ENCODE measurements at places on chromosomes 5 and 9.
A peak's percentile ranks its signal among the peaks of the same experiment; 100 is the strongest.

GRCh38 chr5:1503241-1504068, 20.3 kb downstream of the LPCAT1 start:
- no peak for DNase-seq

DNA sequence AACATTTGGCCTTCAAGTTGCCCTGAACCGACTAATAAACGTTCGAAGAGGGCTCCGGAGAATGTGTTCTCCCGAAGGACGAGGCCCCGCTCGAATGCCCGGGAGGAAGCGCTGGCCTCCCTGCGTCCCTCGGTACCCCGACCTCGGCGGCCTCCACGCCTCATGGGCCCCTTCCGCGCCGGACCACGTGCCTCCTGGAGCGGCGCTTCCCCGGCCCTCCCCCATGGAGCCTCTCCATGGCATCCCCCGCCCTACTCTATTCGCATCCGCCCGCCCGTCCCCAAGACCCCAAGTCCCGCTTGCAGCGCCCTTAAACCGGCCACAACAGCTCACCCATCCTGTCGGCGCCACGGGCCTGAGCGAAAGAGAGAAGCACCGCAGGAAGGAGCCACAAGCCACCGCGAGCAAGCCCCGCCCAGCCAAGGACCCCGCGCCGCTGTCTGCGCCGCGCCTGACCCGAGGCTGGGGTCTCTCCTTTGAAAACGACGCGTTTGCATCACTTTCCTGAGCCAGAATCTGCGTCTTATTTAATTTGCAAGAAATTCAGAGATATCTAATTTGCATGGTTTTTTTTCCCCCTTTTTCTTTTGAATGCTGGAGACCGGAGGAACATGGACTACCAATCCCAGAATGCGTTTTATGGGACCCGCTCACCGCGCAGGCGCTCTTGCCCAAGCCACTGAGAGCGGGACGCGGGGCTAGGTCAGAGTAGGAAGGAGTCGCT, at the start of gene RPS23:
Gene RPS23, minus strand, starts transcription at position 368 of the 724 bp plus-strand sequence. Its CDS starts 31 bp downstream, at position 337.
- peak; percentile 97 for DNase-seq

DNA sequence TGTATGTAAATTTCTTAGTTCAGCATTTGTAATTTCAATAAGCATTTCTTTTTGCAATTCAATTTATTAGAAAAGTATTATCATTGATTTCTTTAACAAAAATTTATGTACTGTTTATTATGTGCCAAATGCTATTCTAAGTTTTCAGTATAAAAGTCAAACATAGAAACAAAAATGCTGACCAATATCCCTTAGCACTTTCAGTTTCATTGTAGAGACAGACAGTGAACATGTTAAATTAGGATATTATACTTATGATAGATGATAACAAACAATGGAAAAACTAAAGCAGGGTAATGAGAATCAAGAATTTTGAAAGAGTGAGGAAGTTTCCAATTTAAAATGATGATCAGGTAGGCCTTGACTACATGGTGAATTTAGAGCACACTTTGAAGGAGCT, 1106.0 kb downstream of the TAF11L14 start:
- no peak for DNase-seq

DNA sequence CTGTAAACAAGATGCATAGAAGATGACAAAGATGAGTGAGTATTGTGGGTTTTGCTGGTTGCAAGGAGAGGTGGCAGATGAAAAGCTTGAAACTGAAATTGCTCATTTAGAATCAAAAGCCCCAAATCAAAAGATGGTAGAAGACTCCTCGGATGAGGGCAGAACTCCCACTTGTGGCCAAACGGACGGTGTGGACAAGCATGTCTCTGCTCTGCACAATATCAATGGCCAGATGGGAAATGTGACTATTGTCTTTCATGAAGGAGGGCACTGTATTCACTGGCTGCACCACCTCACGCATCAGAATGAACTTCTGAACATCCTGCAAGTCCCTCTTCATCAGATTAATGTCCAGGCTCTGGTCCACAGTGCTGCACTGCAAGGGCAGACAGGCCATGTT, 541.7 kb downstream of the MTRR start:
- DNase-seq = no peak

- no peak for DNase-seq
These were observed 170.2 kb downstream of the RANBP17 start for GRCh38 chr5:171031977-171032376.

DNA sequence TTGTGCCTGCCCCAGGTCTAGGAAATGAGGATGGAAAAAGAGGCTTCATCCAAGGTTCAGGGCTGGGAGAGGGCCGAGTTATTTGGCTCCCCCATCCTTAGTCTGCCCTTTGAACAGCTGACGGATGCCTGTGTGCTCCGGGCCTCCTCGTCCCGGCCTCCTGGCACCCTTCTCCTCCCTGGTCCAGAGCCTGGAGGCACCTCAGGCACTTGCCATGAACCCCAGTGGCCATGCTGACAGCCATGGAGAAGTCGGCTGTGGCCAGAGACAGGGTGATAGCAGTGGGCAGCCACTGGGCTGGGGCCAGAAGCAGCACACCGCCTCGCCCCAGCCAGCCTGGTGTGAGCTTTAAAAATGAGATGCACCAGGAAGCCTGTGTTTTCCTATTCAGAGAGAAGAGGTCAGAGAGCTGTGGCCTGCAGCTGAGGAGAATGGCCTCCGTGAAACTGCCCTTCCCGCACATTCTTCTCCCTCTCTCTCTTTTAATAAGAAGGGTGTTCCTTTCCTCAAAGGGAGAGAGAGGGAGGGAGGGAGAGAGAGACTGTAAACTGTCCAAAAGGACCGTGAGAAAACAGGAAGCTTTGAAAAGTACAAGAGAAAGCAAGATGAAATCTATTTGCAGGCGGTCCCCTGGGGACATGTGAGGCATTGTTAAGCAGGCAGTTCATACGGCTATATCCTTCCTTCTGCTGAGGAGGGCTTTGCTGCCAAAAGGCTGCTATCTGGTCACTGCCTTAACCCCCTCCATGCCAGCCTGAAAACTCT, 55.3 kb downstream of the ZNF366 start:
- no peak for DNase-seq

- no peak for DNase-seq
These were observed 97.0 kb downstream of the DROSHA start for GRCh38 chr5:31434898-31435297.

- no peak for DNase-seq
These were observed 13.7 kb downstream of the IRX4 start for GRCh38 chr5:1868886-1869475.

GRCh38 chr9:125176636-125177035, 13.0 kb downstream of the PPP6C start:
- DNase-seq = no peak

- DNase-seq = no peak
These were observed 48.9 kb downstream of the MED27 start for GRCh38 chr9:132030626-132031325.

DNA sequence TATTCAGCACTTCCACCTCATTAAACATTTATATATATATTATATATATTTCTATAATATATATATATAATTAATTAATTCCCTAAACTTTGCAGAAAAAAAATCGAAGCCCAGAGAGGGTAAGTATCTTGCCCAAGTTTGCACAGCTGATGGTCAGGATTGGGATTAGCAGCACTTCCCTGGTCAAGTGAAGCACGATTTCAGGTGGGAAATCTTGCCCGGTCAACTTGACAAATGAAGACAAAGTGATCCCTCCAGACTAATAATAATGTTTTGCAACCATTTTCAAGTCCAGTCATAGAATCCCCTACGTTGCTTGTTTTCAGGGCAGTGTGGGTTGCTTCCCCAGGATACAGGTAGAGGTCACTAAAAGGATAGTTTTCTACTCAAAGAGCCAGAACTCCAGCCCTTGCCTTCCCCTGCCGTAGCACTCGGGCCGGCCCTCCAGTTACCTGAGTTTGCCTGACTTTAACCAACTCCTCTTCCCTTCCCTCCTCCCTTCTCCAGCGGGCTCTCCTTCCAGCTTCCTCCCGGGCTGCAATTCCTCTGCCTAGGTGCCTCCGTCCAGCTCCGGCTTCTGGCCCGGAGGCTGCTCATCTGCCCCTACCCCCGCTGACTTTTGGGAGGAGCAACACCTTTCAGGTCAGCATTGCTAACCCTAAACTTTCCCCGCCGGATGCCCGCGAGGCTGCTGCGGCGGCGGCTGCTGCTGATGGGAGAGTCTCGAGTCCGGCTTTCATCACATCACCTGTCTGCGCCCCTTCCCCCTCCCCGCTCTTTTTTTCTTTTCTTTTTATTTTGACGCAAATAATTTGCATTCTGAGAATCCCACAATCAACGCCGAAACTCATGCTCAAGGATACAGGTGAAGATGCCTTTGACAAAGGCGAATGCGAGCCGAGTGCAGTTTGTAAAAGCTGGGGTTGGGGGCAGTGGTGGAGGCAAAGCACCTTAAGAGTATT, 930 bp downstream of the PRLR start:
- no peak for DNase-seq

DNA sequence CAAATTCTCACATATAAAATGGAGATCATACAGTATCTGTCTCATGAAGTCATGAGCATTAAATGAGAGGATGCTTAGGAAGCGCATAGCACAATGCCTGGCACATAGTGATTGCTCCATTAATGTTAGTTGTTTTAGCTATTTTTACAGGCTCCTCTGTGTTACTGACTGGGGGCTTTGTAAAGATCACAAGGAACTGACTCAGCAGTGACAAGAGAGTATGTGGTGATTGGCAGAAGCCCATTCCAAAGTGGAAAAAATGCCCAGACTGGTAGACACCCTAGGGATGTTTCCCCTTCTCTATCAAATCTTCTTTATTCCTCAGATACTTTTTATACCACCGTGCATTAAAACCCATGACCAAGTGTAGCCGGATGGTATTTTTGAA, 33.5 kb downstream of the ABLIM3 start:
- DNase-seq = no peak

GRCh38 chr5:56270058-56270457, 36.9 kb upstream of the ANKRD55 start:
- no peak for DNase-seq

- DNase-seq = no peak
These were observed 8.5 kb upstream of the DNAJC25 start for GRCh38 chr9:111622626-111623025.

DNA sequence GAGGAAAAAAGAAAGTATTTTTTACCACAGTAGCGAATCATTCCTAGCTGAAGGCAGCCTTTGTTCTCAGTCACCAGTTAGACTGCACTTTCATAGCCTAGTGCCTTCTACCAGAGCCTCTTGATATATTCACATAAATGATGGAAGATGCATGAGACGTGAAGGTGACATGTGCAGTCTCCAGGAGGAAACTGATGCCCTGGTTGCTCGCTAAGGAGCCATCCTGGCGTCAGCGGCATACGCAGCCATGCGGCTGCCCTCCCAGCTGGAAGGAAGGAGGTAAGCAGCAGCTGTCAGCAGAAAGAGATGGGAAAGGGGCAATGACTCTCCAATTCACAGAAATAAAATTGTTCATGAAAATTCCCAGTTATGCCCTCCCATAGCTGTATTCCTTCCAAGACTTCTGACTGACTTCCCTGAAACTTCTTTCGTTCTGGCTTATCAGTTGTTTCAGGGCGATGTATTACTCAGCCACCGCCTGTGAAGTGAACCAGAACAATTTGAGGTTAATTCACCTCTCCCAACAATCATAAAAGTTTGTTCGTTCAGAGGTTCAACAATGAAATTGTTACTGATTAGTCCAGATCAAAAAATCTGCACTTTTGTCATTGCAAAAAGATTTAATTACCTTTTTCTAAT, 331.2 kb downstream of the NR2F1-AS1 start:
- no peak for DNase-seq

- no peak for DNase-seq
These were observed 286.3 kb downstream of the PDE4D start for GRCh38 chr5:59607138-59607765.

GRCh38 chr5:28281351-28281750, 1243.0 kb upstream of the CDH9 start:
- DNase-seq = no peak

DNA sequence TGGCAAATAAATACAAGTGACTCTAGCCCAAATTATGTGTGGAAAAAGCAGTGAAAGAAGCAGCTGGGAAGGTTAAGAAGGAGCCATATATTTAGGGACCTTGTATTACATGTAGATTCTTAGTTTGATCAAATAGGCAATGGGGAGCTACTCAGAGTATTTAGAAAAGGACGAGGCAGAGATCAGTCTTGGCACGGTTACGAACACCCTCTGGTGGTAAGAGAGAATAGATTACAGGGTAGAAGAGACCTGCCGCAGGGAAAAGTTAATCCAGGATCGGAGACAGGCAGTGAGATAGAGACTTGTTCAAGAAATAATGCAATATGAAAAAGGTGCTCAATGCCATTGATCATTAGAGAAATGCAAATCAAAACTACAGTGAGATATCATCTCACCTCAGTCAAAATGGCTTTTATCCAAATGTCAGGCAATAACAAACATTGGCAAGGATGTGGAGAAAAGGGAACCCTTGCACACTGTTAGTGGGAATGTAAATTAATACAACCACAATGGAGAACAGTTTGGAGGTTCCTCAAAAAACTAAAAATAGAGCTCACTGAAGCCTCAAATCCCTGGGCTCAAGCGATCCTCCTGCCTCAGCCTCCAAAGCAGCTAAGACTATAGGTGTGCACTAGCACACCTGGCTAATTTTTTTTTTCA, 12.0 kb downstream of the INIP start:
- DNase-seq = no peak

GRCh38 chr5:162067655-162068411, at the start of gene GABRG2:
Gene GABRG2, plus strand, starts transcription at chr5:162067773. Its CDS starts 227 bp downstream, at chr5:162068000.
- no peak for DNase-seq

DNA sequence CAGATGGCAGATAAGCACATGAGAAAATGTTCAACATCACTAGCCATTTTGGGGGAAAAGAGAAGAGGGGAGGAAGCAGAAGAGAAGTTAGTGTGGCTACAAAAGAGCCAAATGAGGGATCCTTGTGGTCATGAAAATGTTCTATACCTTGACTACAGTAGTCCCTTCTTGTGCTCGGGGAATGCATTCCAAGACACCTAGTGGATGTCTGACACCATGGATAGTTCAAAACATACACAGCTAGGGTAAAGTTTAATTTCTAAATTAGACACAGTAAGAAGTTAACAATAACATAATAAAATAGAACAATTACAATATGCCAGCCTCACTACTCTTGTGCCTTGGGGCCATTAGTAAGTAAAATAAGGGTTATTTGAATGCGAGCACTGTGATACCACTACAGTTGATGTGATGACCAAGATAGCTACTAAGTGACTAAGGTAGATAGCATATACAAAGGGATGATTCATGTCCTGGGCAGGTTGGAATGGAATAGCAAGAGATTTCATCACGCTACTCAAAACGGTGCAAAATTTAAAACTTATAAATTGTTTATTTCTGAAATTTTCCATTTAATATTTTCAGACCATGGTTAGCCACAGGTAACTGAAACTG, 344.1 kb downstream of the NR2F1-AS1 start:
- no peak for DNase-seq

DNA sequence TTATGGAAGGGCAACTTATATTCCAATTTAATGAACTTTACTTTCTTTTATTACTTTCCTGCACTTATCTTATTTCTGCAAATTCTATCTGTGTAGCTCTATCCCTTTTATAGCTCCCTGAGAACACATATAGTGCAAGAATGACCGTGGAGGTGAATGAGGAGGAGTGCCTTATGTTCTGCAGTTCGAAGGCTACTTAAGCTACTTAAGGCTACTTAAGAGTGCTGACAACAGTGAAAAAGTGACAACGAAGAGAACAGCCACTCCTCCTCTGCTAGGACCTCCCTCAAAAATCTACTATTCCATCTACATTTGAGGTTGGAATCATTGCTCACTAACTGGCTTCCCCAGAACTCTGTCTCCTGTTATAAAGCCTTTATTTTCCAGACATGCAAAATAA, 1365.7 kb upstream of the C9orf72 start:
- DNase-seq = no peak

GRCh38 chr9:21392270-21392669, 7.1 kb upstream of the IFNA2 start:
- DNase-seq = no peak
